Astrocyte (in vitro differentiated cells and primary cell): ENCODE measurements at places on chromosomes 1 and 21.

DNA sequence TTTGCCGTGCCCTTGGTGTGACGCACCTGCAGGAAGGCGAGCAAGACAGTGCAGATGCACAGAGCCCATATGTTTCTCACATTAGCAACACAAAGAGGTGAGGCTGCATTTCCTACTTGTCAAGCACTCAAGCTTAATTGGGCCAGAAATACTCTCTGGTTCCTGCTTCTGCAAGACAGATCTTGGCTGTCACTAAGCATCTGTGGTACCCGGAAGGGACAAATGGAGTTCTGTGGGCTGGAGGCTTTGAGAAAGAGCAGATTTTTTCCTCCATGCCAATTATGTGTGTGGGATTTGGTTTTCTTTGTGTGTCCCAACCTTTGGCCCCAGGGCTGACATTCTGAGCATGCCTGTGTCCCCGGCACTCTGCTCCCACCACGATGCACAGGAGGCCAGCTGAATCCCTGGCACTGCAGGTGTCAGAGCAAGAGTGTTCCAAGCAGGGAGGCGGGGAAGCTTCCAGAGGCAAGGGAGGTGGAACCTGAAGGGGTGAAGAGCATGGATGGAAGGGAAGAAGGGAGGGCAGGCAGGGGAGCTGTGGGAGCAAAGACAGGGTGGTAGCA, 52.0 kb upstream of the STUM start:
- no peak for DNase-seq

DNA sequence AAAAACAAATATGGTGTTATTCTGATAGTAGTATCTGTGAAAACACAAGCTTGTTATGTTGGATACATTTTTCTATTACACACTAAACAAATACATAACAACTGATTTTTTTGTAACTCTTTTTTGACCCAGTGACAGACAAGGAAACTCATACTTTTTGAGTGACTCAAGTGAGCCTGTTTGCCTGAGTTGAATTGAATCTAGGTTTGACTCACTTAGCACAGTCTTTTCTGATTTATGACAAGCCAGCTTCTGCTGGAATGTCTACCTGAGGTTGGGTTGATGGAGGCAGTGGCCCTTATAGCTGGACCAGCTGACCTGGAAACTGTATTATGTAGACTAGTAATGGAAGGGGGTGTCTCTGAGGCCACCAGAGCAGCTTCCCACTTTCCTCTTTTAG, 4.2 kb upstream of the CLCA4 start:
- DNase-seq: peak; percentile 8

GRCh38 chr1:160795951-160796383, at the start of gene LY9:
Gene LY9 (plus strand): TSS chr1:160796174. CDS start chr1:160796188, 14 bp downstream.
- DNase-seq: no peak

GRCh38 chr1:119006406-119007279, 18.5 kb upstream of the TBX15 start:
- DNase-seq: no peak

GRCh38 chr1:171300401-171300800, 13.6 kb upstream of the FMO4 start:
- no peak for DNase-seq

- DNase-seq: no peak
Measured at GRCh38 chr1:245528258-245528635, 373.5 kb downstream of the KIF26B start.

DNA sequence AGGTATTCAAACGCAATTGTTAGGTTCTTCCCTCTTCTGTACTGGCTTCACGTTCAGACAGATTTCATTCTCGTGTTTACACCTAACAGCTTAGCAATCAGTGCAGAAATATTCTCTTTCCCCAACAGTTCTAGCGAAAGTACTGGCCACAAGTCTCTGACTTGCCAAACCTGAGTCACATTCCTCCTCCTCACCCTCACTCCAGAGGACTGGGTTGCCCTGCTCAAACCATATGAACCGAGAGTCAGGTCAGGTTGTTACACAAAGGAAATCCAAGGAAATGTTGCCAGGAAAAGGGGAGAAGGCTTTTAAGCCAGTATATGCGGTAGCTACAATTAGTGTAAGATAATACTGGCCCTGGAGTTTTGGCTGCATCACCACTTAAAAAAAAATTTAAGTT, 282.5 kb downstream of the RGS7 start:
- peak; percentile 30 for DNase-seq

DNA sequence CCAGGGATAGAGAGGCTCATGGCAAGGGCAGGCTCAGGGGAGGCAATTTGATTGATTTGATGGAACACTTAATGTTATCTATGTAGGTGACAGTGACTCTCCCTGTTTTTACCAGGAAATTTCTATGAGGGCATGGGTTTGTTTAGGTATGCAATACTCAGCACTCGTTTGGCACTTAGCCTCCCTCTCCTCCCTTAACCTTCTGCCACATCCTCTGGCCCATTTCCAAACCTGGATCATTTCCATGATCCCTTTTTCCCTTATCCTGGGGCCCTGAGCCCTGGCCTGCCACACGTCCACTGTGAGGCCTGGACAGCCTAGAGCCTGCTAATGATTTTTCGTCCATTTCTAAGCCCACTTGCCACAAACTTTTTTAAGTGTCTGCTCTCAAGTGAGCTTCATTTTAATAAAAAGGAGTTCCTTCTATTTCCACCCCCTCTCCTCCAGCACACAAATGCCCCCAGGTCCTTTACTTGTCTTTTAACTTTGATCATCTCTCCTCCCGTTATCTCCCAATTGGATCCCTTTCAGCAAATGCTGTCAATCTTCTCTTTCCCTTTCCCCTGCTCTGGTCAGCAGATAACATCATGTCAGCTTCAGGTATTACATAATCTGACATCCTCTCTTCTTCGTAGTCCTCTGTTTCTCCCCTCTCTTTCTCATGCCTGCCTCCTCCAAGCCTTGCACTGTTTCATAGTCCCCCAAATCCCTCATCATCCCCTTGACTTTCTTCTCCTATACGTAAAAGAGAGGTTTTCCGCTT, 37.8 kb upstream of the GADD45A start:
- DNase-seq: peak; percentile 36

GRCh38 chr21:34914239-34914638, 134.9 kb downstream of the RUNX1 start:
- DNase-seq: no peak

DNA sequence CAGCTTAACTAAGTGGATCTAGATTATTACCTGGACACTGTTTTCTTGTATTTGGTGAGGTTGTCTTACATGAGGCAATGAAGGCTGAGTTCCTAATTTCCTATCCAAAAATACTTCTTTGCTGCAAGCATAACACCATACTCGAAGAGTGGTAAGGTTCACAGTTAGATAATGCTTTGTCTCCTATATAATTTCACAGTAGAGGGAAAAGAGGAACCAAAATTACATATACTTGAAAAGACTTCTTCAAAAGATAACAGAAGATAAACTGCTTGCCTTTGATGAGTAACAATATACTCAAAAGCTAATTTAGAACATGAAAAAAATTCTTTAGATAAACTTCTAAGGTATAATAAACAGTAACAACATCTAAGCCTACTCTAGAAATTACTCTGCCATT, 20.4 kb downstream of the USP33 start:
- no peak for DNase-seq

DNA sequence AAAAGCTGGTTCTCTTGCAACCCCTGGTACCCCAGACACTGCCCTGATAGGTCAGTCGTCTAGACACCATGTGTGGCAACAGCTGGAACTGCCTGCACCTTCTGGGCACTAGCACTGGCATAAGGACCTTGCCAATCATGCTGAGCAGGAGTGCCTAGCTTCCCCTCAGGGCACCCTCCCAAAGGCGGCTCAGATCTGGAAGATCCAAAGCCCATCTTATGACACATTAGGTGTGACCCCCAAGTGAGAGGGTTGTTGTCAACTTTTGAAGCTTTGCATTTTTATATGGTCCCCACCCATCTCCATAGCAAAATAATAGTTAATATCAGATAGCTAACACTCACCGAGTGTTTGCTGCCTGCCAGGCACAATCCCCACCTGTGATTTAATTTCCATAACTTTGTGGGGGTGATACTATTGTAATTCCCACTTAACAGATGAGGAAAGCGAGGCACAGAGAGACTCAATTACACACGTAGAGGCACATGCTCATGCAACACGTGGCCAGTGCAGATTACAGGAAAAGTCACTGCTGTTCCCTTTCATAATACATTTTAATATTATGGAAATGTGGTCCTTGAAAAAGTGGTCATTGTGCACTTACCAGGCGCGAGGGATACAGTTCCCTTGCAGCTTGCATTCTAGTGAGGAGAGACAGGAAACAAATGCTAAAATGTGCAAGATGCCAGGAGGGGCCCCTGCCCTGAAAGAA, 25.8 kb downstream of the EXOC8 start:
- no peak for DNase-seq

DNA sequence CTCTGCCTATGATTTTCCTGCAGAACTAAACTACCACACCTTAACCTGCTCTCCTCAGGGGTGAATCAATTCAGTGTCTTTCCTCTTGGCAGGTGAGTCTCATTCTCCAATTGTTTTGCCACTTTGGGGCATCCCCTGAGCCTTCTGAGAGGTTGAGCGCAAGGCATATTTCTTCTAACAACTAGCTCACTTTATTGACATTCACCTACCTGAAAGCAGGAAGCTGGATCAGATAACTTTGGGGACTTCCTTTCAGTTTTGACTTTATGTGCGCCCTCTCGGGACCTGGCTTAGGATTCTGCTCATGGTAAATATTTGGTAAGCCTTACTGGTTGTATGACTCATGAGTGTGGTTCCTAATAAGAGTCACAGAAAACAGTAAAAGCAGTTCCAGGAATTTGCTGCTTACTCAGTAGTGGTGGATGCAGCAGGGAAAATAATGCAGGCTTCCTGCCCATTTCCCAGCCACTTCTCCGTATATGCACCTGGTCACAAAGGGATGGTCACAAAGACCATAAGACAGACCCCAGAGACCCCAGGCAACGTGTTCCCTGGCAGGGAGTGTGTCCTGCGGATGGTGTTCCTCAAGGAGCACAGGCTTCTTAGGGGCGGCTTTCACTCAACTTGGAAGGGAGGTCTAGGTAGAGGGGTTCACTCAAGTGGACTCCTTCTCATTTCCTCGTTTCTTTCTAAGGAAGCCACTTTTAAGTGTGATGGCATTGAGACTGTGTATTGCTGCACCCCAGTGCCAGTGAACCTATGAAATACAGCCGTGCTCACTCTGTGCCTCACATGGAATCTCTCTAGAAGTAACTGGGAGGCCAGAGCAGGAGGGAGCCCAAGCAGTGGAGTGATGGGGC, 22.0 kb upstream of the BATF3 start:
- DNase-seq: peak; percentile 87

DNA sequence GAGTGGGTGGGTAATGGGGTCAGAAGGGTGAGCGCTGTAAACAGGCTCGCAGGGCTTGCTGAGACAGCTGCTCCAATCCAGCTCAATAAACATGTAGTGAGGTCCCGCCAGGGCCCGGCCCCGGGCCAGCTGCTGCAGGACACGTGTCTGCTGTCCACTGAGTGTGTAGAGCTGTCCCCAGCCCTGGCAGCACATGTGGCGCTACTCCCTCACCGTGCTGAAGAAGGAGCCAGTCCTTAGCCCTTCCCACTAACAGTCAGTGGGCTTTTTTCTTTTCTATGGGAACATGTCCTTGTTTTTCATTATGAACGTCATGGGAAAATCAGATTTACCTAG, 78.9 kb upstream of the C1orf174 start:
- DNase-seq: no peak

DNA sequence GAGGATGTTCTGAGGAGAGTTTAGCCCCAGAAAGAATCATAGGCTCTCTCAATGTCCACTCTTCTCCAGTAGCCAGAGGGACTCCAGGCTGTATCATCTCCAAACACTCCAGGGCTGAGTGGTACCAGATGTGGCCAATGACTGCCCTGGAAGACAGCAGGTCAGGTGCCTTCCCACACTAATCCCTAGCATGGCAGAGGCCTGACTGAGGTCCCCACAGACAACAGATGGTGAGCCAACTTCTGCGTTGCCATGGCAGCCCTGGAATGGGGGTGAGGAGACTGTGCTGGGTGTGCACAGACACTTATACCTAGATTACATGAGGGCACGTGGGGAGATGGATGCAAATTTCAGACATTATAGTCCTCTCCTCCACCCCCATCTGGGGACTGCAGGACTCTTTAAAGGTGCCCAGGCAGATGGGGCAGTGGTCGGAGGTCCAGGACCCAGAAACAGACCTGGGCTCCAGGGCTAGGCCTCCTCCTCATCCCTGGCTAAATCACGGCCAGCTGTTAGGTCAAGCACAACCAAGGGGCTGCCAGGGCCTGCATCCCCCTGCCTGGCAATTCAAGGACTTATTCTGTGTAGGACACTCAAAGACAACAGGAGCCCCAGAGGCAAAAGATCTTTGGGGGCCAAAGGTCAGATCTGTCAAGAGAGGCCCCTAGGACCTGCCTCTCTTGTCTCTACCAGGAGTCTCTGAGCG, 42.9 kb downstream of the CAMK2N1 start:
- DNase-seq: no peak

DNA sequence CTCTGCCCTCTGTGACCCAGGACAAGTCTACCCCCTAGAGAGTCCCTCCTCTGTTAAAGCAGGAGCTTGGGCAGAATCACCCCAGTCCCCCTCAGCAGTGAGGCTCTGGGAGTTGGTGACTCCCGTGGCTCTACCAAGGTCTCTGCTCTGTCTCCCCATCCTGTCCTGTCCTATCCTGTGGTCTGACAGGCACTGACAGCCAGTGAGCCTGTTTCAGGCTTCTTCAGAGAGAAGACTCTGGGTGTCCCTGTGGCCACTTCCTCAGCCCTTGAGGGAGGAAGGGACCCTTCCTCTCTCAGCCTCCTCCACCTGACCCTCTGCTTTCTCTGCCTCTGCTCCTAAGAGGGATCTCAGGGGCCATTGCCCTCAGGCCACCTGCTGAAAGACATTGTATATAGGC, 148.7 kb downstream of the FCRL5 start:
- DNase-seq: no peak

GRCh38 chr1:214321705-214322453, 40.9 kb downstream of the SMYD2 start:
- DNase-seq: no peak

DNA sequence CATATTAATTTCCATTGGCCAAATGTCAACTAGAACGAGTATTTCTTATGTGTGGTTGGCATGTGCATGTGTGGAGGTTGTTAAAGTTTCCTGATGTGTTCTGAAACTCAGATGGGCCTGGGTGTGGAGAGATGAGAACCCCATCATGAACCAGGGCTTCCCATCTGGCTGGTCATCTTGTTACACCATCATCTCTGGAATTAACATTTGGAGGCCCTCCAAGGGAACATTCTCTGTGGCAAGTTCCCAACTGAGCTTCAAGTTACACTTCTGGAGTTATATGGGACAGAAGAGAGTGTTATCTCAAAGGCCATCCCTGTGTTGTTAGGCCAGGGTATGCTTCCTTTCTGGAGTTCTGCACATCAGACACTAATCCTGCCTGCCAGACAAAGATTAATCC, 183.6 kb downstream of the TTLL7 start:
- peak; percentile 8 for DNase-seq

- DNase-seq: no peak
Measured at GRCh38 chr1:214219902-214220301, 61.1 kb upstream of the SMYD2 start.

- DNase-seq: peak; percentile 75
Measured at GRCh38 chr1:32774950-32775634, 42.1 kb downstream of the YARS1 start.

- DNase-seq: no peak
Measured at GRCh38 chr1:98888869-98889268, 115.8 kb downstream of the PLPPR5 start.

GRCh38 chr1:59605184-59605583, 209.6 kb upstream of the HOOK1 start:
- DNase-seq: no peak

- DNase-seq: peak; percentile 66
Measured at GRCh38 chr1:235588916-235589515, 60.6 kb downstream of the GNG4 start.
